T follicular helper cell (primary cell): ENCODE measurements at places on chromosomes 1 and 21.

DNA sequence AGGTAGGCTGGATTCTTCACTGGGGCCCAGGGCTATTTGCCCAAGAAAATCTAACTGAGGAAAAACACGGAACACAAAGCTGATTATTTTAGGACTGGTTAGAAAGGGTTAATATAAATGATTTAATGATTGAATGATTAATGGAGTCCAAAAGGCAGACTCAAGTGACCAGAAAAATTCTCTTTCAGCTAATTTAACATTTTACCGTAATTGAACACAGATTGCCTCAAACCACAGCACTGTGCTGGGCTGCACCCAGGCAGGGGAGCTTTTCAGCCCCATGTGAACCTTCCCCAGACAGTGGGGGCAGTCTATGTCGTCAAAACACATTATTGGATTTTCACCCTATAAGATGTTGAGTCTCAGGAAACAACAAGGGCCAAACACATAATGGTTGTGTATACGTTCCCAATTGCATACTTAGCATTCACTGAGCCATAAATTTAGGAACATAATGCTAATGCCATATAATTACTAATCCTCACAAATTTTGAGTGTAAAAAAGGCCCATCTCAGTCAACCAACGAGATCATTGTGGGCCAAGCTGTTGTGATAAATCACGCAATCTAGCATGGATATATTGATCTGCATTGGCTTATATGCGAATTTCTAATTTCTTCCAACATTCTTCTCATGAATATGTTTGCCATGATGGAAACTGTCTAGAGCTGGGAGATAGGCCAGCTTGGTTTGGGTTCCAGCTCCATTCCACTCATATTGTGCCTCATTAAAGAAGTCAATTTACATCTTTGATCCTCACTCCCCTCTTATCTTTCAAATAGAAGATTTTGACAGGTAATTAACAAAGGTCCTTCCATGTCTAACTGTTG is 27.7 kb downstream of the DSCAM start:
- DNase-seq = no peak

DNA sequence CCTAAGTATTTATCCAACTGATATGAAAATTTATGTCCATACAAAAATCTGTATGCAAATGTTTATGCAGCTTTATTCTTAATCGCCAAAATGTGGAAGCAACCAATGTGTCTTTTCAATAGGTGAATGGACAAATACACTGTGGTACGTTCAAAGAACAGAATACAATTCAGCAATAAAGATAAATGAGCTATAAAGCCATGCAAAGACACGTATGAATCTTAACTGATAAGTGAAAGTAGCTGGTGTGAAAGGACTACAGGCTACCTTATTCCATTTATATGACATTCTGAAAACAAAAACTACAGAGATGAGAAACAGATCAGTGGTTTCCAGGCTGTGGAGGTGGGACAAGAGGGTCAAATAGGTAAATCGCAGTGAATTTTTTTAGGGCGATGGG is 419.6 kb upstream of the B3GALT2 start:
- DNase-seq = no peak

- DNase-seq = no peak
These were observed 1.1 kb downstream of the ARV1 start for GRCh38 chr1:230979952-230980351.

DNA sequence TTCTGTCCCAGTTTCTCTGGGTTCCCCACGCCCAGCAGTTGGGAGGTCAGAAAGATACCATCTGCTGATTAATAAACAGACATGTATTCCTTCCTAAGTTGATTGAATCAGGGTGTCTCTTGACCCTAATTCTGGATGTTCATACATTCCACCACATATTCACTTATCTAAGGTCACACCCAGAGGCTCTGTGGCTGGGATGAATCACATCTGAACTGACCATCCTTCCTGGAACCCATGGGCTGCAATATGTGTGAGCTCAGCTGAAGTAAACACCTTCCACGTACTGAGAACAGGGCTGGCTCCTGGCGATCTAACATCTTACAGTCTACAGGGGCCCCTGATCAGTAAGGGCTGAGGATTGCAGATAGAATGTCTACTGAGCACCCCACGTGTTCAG is 20.5 kb upstream of the TRABD2B start:
- no peak for DNase-seq

DNA sequence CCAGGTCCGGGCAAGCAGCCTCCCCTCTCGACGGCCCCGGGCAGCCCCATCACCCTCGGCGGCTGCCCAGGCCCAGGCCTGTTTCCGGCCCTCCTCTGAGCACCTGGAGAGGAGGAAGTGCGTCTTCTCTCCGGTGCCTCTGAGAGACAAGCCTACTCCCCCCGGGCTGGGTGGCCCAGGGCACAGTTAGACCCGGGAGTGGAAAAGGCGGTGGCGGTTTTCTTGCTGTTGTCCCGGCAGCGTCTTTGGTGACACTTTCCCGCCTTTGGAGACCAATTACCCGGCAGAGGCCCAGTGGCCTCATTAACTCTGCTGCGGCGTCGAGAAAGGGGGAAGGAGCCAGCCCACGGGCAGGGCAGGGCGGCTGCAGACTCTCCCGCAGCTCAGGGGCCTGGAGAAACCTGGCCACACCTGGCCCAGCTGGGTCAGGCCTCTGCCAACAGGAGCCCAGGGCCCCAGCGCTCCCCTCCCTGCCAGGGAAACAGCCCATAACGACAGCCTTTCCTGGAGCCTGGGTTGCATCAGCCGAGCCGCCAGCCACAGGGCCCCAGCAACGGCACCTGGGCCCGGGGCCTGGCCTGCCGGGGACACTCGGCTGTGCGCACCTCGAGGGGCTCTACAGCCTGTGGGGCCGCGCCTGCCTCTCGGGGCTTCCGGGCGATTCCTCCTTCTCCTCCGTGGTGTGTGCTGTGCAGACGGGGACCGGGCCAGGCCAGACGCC is 28.4 kb upstream of the C1orf159 start:
- DNase-seq = peak; percentile 33

DNA sequence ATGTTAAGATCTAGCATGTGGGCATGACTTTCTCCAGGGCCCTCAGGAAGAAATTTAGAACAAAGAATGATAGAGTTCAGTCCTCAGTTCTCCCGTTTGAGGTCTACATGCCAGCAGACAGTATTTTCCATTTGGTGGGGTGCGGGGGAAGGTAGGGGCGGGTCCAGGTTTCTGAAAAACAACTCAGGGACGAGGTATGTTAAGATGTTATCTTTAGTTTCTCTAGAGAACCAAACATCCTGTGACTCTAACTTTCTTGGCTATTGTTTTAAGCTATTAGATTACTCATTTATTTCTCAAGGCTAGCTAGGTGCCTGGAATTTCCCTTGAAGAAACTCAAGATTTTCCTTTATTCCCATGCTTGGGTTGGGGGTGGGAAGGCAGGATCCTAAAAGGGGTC is 42.3 kb upstream of the SYT14 start:
- no peak for DNase-seq

GRCh38 chr1:78255383-78255782 is 209.6 kb downstream of the GIPC2 start:
- DNase-seq = no peak

- DNase-seq = no peak
These were observed 199.7 kb downstream of the CAMTA1 start for GRCh38 chr1:6984986-6985385.

DNA sequence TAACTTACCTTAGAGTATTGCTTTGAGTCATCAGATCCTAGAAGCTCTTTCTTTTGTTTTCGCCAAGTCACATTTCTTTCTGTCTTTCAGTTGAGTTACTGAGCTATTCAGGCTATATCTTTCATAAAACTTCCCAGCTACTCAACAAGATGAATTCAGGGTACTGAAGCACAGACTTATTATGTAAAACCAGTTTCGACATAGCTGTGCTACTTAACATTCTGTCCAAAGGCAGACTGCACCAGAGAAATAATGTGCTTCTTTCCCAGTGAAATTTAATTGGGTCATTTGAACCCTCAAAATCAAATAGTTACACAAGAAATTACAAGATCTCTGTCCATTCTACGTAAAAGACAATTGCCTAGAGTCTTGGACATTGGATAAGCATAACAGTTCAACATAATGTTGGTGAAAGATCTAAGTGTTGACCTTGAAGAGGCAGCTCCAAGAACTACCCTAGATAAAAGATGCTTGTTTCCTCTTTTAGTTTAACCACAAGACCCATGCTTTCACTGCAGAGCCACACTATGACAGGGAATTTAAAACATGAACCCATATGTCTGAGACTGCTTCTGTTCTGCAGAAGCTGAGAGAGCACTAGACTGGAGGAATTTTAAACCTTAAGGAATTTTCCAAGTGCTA is 163.2 kb downstream of the LRRC40 start:
- DNase-seq = no peak

GRCh38 chr1:224782281-224783000 is 147.0 kb upstream of the DNAH14 start:
- no peak for DNase-seq

DNA sequence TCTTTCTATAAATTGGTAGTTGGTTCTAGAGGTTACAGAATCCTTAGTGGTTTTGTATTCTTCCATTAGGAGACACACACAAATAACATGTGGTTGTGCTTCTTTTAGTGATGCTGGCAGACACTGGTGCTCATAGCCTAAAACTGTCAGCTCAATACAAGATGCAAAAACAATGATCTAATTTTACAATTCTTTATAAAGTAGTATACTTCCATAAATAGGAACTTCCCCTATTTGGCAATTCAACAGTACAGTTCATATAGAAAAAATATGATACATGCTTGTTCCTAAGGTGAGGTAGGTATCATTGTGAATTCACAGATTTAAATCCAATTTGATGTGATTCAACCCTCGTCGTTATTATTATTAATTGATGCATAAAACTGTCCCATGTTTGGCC is 20.8 kb upstream of the CCDC17 start:
- no peak for DNase-seq

DNA sequence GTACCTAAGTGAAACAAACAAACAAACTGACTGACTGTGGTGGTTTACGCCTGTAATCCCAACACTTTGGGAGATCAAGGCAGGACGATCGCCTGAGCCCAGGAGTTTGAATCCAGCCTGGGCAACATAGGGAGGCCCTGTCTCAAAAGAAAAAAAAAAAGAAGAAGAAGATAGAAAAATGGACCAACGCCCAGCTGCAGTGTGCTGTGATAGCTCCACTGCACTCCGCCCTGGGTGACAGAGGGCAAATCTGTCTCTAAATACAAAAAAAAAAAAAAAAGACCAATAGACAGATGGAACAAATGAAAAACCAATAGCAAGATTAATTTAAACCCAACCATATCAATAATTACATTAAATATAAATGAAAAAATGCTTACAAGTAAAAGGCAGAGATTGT is 13.9 kb downstream of the AKR7A3 start:
- no peak for DNase-seq

GRCh38 chr1:230403442-230403841 is 22.7 kb downstream of the PGBD5 start:
- DNase-seq = no peak

DNA sequence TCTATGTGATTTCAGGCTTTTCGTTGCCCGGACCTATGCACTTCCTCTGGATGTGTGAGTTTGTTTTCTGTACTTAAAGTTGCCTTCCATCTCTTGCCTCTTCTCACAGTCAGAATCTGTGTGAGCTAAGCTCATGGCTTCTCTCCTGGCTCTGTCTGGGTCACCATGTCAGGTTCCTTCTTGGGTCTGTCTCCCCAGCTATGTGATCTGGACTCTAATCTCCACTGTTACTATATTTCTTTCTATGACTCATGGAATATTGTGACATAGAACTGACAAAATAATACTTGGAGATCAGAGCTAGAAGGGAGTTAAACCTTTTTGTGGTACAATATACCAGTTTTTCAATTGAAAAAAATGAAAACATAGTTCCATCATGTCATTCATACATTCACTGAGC is 172.7 kb upstream of the FGGY start:
- no peak for DNase-seq

DNA sequence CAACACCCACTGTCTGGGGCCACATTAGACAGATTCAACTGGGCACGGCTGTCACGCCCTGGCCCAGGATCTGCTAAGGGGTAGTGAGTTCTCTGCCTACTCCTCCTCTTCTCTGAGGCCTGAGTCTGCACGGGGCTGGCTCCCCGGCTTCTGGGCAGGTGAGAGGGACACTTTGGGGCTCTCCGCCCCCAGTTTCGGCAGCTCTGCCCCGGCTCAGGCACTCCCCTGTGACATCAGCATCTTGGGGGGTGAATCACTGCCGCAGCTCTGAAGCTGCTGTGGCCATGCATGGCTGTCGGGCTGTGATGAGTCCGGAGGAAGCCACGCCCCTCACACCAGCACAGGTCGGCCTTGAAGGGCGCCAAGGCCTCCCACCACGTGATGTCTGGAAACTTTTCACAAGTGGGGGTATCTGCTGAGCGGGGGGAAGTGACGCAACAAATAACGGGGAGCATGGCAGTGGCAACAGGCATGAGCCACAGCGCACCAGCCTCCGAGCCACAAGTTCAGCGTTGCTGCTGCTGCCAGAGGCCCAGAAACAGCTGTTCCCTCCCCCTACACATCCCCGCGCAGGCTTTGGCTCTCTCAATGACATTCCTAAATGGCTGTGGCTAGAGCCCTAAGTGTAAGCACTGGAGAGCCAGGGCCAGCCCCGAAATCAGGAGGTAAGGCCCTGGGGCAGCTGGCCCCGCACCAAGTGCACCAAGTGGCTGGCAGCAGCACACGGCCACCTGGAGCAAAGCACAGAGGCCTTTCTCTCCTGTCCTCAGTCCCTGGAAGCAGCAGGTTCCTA is 26.3 kb downstream of the ZBTB17 start:
- DNase-seq = peak; percentile 86

- DNase-seq = no peak
These were observed 35.8 kb downstream of the UBASH3A start for GRCh38 chr21:42439284-42440186.

DNA sequence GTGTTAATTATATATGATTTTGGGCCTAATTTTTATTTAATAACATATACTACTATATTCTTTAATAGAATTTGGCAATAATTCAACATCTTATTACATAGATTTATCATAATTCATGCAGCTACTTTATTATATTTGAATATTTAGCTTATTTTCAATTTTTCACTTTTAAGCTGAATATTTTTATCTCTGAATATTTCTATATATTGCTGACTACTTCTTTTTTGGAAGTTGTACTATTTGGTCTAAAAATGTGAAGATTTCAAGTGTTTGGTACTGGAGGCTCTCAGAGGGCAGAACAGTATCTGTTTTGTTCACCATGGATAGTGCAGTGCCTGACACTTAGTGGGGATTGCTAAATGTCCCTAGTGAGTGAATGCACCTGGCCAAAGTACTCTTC is 389.5 kb downstream of the RYR2 start:
- no peak for DNase-seq

DNA sequence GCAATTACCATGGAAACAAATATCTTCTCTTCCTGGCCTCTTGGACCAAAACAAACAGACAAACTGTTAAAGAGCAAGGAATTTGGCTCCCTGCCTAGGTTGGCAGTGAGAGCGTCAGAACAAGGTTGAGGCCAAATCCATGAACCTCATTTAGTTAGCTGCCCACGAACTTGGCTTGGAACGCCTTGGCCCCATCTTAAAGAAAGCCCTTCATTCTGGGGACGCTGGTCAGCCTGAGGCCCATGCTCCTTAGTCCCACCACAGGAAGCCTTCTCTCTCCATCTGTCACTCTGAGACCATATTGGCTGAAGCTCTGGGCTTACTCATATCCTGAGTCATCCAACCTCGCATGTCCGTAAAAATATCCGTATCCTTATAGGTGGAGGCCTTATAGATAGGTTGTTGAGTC is 62.4 kb upstream of the DIRAS3 start:
- DNase-seq = no peak

- DNase-seq = no peak
These were observed 68.5 kb downstream of the GPATCH2 start for GRCh38 chr1:217562229-217562878.

GRCh38 chr1:104064399-104064798 is 314.7 kb downstream of the AMY1C start:
- DNase-seq = no peak

GRCh38 chr1:245791410-245792312 is 636.9 kb downstream of the KIF26B start:
- DNase-seq = no peak
